ENCODE measurements at places on chromosomes 5 and 9. TPM values are rescaled to one million over a fixed set of nuclear protein-coding genes. Genes with fewer than 3 reads are reported as not detected.

DNA sequence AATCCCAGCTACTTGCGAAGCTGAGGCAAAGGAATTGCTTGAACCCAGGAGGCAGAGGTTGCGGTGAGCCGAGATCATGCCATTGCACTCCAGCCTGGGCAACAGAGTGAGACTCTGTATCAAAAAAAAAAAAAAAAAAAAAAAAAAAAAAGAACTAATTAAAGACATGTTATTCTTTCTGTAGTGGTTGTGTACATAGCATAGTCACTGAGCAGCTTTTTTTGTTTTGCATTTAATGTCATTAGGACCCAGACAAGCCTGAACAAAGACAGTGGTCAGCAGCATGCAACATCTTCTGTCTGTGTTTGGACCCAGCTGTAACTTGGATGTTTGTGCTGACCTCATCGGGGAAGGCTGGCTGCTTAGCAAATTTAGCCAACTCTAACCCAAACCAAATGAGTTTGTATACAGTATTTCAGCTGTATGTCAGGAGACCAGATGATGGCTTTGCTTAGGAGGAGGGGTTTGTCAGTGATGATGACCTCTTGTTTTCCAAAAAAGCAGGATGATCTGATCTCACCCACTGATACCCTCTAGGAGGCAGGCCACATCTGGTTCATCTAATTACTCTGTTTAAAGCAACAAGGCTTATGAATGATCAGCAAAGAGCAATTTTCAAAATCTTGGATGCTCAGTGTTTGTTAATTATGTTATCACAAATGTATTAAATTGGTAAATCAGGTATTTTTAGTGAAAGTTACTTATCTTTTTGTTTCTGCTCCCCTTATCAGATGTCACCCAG lies 39.5 kb downstream of the SNCAIP start:
- DNase-seq = no peak

- DNase-seq = no peak
Measured at GRCh38 chr9:75181750-75182149, 93.4 kb downstream of the OSTF1 start.

DNA sequence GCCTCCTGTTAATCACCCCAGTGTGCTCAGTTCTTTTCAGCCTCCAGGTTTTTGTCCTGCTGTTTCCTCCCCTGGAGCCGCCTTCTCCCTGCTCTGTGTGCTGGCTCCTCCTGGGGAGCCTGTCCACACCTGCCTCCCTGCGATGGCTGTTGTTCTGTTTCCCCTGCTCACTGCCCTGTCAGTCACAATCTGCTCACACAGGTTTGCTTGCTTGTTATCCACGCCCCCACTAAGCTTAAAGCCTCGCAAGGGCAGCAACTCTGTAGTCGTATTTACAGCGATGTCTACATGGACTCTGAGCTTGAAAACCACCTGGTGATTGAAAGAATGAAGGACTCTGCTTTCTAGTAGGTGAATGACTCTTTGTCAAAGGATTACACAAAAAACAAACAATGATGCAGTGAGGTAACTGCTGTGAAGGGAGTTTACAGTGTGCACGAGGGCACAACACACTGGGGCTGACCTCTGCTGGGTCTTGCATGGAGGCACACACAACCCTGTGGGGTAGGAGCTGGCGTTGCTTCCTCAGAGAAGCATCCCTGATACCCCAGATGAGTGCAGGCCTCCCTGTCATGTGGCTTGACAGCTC lies 39.6 kb upstream of the TEX48 start:
- DNase-seq = no peak

- DNase-seq = no peak
Measured at GRCh38 chr5:138905541-138905940, 30.4 kb upstream of the LRRTM2 start.

DNA sequence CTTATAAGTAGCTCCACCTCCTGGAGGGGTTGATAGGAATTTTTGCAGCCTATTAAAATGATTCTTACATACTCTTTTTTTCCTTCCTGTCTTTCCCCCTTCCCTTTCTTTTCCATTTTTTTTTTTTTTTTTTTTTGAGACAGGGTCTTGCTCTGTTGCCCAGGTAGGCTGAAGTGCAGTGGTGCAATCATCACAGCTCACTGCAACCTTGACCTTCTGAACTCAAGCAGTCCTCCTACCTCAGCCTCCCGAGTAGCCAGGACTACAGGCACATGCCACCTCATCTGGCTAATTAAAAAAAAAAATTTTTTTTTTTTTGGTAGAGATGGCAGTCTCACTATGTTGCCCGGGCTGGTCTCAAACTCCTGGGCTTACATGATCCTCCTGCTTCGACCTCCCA lies 4.3 kb upstream of the TBC1D2 start:
- no peak for DNase-seq

- DNase-seq = no peak
Measured at GRCh38 chr9:5073701-5074100, 88.6 kb downstream of the JAK2 start.

DNA sequence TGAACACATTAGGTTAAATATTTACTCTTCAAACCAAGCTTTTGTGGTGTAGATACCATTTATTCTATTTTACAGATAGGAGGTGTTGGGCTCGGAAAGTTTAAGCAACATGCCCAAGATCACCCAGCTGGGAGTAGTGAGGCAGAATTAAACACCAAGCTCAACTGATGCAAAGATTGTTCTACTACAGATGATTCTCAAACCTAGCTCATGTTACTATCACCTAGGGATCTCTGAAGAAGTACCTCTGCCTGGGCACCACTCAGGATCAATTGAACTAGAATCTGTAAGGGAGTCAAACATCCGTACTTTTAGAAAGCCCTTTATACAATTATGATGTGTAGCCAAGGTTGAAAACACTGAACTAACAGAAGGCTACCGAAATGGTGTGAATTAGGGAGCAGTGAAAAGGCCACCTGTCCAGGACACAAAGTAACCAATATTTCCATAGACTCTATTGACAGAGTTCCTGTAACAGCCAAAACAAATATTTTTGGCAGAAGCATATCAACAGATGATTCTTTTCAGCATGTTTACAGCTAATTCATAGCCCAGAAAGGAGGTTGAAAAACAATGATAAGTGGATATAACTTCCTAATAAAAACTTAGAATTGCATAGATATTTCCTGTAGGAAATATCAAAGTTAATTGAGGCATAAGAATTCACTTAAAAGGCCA lies 158.5 kb upstream of the PTGER4 start:
- no peak for DNase-seq

DNA sequence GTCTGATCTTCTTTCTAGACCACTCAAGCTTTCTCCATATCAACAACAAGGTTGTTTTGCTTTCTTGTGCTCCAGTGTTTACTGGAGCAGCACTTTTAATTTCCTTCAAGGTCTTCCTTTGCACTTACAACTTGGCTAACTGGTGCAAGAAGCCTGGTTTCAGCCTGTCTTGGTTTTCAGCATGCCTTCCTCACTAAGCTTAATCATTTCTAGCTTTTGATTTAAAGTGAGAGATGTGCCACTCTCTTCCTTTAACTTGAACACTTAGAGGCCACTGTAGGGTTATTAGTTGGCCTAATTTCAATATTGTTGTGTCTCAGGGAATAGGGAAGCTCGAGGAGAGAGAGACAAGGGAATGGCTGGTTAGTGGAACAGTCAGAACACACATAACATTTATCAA lies 13.4 kb downstream of the AK3 start:
- DNase-seq = no peak

- DNase-seq = no peak
Measured at GRCh38 chr5:43215073-43215631, 23.1 kb downstream of the NIM1K start.

DNA sequence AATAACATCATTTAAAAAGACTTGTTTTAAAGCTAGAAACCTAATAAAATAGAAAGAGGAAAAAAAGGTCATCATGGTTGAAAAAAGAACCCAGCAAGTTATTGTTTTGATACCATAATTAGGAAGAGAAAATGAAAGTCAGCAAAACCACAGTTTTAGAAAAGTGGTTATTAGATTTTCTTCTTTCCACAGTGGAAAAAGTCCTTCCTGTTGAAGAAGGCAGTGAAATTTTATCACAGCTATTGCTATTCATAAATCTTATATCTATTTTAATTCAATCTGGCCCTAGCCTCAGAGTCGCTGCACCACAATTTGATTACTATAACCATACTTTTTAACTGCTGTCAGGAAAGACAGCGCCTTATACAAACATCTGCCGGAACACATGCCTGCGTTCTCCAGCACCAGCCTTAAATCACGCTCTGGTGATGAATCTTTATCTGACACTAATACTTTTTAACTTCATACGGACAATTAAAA lies 60.3 kb downstream of the MAPKAP1 start:
- DNase-seq = no peak

DNA sequence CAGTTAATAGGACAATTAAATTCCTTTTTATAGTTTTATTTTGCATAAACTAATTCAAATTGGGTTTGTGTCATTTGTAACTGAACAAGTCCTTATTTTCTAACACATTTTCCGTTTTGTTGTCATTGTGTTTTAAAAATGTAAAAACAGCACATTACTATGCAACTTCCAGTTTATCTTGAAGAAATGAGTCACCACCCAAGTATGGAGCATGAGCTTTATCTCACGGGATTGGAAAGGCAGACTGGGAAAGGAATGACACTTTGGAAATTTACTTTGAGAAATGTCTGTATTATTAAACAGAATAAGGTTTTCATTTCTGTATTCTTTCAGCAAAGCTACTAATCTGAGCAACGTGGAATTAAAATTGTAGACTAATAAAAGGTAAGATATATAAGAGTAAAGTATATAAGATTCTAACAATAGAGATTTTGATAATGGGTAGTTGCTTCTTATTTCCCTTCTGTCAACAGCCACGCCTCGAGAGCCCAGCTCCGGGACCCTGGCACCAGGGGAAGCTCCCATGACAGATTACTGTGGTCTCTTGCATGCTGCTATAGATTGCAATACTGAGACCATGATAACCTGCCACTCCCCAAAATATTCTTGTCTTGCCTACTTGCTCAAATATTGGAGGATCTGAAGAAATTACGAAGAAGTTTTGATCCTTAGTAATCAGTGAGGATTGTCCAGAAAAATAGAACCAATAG lies 433.1 kb downstream of the CHSY3 start:
- DNase-seq = no peak

DNA sequence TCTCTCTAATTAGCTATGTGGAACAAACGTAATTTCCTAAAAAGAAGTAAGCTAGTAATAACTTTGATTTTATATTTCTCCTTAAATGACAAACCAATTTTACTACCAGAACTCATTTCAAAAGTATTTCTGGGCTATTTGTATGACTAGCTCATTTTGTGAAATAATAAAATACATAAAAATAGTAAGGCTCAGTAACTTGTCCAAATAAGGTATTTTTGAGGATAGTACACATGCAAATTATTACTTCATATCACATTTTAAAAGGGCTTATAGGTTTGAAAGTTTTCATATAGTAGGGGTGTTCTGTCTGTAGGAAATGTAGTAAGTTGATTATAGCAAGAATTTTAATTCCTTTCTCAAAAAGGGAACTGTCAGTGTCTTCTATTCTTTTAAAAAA lies 26.5 kb downstream of the C9orf85 start:
- DNase-seq = no peak

Gene TLX3
- total RNA-seq = 5.2 TPM

Gene TRIP13
- total RNA-seq = 7.0 TPM

Gene GNAQ
- total RNA-seq = 186 TPM

Gene SPATA31A5
- not detected for total RNA-seq

Gene RORB
- total RNA-seq = 21.3 TPM

Gene GABRA1
- 34.5 TPM for total RNA-seq

Gene COX7C
- 172 TPM for total RNA-seq

Gene CCDC171
- total RNA-seq = 19.7 TPM

Gene ERGIC1
- 59.2 TPM for total RNA-seq

All from cerebellum (tissue), 4 donors.